ENCODE measurements at places on chromosomes 3 and 15.

DNA sequence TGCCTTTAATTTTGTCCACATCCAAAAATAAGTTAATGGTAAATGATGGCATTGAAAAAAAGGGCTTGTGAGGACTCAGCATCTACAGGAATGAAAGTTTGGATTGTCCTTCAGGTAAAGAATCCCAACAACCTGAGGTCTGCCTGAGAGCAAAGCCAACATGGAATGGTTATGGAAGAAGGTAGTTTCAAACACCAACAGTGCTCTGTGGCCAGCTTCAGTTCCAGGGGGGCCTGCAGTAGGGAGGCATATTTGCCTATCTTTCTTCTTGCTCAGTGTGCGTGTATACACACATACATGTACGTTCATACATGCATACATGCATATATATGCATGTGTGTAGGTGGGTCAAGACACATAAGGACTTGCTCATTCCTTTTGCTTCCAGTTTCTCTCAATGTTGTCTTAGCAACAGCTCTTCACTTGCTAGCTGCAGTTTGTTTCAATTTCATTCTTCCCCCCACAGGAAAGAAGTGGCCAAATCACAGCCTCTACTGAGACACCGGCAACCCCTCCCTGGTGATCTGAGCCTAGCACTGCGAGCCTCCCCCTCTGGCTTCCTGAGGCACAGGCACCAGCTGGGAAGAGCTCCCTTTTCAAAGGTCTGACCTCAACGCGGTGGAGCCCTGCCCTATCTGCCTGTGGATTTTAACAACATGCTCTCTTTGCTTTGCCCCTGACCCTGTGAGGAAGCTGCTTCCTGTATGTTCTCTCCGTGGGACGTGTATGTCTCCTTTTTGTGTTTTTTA lies 146.2 kb downstream of the KLF13 start:
- DNase-seq = no peak

DNA sequence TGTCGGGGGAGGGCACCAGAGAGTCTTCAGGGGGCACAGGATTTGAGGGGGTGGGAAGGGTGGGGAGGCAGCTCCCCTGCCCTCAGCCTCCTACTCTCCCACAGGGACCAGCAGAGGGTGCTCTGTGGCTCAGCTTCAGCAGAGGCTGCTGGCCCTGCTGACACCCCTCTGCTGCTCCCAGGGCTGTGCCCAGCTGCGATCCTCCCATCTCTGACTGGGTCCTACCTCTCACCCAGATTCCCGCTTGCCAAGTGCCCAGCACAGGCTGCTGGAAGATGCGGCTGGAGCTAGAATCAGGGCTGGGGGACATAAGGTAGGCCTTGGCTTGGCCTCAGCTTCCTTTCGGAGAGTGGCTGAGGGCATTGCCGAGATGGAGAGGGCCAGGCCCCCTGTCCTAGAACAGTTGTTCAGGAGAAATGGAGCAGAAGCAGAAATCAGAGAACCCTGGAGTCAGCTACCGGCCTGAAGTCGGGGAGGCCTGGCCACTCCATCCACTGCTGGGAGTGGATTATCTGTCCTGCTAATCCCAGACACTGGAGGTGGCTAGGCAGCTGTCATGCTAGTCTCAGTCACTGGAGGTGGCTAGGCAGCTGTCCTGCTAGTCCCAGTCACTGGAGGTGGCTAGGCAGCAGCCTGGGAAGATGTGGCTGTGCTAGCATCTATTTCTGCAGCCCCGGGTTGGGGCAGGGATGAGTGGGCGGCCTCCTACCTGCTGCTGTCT lies 3.9 kb downstream of the GRM2 start:
- peak; percentile 33 for DNase-seq

GRCh38 chr3:12392101-12392878 lies 92.0 kb upstream of the TSEN2 start:
- DNase-seq = no peak

DNA sequence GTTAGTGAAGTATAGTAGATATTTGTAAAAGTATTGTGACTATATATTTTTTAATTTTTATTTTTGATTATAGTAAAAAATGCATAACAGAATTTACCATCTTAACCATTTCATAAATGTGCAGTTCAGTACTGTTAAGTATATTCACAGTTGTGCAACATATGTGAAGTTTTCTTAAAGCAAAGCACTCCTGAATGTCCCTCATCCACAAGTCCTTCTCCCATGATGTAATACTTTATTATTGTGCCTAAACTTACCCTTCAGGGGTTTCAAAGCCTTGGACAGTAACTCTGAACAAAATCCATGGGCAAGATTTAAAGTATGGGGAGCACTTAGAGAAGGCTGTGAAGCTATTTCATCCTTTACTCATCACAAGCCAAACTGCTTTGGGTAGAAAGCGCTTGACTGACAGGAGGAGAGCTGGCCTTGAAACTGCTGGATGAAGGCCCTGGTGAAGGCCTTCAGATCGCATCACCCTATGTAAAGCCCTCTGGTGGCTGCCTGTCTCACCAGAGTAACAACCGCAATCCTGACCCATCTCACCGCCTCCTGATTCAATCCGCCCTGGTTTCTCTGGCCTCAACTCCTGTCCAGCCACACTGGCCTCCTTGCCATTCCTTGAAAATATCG lies 28.0 kb downstream of the LSM3 start:
- DNase-seq = no peak

GRCh38 chr3:41819236-41819635 lies 142.7 kb downstream of the ULK4 start:
- no peak for DNase-seq

- peak; percentile 37 for DNase-seq
Observed at GRCh38 chr3:72155391-72156064, 370.6 kb upstream of the PROK2 start.

- no peak for DNase-seq
Observed at GRCh38 chr3:180973543-180973942, 16.0 kb downstream of the DNAJC19 start.

DNA sequence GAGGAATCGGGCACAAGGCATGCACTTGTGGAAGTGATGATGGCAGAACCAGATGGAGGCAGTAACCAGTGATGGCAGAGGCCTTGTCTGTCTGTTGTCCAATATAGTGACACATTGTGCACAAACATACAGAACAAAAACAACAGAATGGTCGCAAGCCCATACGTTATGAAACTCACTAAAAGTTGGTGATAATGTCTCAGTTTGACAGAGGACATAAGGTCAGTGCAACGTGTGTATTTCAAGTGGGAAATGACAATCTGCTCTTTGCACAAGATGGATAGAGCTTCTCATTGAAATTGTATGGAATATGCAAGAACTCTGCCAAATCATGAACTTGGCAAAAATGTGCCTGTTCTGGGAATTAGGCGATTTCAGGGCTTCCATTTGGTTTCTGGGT lies 169.2 kb downstream of the EPHB1 start:
- no peak for DNase-seq

- no peak for DNase-seq
Observed at GRCh38 chr3:194482196-194482593, 4.6 kb downstream of the ATP13A3 start.

DNA sequence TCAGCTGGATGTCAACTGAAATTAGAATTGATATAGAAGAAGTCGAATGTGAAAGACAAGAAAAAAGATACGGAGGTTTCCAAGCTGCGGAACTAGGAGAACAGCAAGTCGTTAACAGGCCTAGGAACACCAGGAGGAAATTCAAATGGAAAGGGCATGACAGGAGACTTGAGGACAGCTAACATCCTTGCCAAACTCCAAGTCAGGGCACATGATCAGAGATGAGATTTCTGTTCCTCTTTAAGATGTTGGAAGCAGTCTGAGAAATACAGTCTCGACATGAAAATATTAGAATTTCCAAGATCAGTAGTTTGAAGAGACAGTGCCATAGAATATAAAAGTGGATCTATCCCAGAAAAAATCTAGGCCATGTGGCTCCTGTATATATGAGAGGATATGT lies 5.0 kb downstream of the MYO5A start:
- DNase-seq = no peak

- DNase-seq = no peak
Observed at GRCh38 chr15:64343222-64343621, 12.8 kb downstream of the CSNK1G1 start.

DNA sequence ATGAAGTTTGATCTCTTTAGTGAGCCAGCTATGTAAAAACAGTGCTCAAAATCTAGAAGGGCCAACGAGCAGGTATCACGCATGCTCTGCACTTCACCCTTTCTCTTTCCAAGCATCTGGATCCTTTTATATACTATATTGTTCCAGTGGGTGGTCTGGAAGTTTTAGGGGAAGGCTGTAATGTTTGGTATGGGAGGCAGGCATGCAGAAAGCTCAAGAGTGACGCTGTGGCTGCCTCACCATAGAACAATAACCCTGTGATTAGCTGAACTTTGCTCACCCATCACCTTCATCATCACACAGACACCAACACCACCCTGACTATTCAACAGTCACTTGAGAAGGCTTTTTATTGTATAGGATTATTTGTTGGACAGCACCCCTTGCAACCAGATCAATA lies 81.6 kb downstream of the FBN1 start:
- no peak for DNase-seq

- DNase-seq = no peak
Observed at GRCh38 chr15:85534031-85534430, 153.6 kb downstream of the AKAP13 start.

DNA sequence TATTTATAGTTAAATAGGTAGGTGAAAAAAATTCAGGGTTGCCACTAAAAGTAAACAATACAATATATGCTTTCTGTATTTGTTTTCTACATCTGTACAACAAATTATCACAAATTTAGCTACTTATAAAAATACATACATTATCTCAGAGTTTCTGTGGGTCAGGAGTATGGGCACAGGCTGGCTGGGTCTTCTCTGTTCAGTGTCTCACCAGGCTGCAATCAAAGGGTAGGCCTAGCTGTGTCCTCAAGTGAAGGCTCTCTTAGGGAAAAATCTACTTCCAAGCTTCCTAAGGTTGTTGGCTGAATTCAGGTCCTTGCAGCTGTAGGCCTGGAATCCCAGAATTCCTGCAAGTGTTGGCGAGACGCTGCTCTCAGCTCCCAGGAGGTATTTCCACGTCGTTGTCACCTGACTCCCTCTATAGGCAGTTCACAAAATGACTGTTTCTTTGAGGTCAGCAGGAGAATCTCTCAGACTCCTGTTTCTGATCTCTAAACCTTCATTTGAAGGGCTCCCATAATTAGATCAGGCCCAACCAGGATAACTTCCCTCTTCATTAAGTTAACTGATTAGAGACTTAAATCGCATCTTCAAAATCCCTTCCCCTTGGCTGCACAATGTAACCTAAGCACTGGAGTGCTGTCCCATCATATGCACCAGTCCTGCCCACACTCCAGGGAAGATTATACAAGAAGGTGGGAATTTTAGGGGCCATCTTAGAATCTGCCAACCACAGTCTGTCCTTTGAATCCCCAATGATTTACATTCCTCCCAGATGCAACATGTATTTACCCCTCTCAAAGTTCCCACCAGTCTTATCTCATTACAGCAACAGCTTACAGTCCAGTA lies 296.6 kb downstream of the SUCLG2 start:
- no peak for DNase-seq

DNA sequence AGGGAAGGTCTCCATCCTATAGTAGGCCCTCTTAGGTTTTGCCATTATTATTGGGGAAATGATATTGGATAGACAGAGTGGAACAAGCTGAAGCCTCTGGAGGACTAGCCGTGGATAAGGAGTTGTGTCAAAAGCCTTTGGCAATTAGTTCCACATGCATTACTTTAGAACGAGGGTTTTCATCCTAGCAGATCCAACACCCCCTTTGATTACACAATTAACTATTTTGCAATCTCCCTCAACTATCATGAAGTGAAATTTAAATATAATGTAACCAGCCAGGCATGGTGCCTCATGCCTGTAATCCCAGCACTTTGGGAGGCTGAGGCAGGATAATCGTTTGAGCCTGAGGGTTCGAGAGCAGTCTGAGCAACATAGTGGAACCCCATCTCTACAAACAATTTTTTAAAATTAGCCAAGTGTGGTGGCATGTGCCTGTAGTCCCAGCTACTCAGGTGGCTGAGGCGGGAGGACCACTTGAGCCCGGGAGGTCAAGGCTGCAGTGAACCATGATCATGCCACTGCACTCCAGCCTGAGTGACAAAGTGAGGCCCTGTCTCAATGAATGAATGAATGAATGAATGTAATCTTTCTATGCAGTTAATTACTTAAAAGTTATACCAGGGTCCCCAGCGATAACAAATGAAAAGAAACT lies 56.8 kb downstream of the PXYLP1 start:
- DNase-seq = no peak

- DNase-seq = no peak
Observed at GRCh38 chr15:63722204-63722808, 111.4 kb downstream of the HERC1 start.

- DNase-seq = no peak
Observed at GRCh38 chr3:87175732-87176131, 51.4 kb upstream of the CHMP2B start.

DNA sequence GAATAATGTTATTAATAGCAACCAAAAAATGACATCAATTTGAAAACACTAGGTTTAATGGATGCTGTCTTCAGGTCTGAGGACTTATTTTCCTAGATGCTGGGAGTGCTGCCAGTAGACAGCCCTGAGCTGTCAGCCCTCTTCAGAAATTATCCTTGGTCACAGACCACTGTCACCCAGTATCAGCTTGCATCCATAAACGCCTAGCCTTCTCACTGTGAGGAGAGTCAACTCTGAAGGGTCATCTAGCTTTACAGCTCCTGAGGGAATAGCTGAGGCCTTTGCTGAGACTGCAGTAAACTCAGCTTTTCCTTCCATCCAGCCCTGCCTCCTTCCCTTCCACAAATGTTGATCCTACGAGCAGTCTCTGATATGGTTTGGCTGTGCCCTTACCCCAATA lies 19.4 kb upstream of the MNS1 start:
- DNase-seq = no peak

GRCh38 chr15:50881121-50882048 lies 27.1 kb upstream of the AP4E1 start:
- no peak for DNase-seq

DNA sequence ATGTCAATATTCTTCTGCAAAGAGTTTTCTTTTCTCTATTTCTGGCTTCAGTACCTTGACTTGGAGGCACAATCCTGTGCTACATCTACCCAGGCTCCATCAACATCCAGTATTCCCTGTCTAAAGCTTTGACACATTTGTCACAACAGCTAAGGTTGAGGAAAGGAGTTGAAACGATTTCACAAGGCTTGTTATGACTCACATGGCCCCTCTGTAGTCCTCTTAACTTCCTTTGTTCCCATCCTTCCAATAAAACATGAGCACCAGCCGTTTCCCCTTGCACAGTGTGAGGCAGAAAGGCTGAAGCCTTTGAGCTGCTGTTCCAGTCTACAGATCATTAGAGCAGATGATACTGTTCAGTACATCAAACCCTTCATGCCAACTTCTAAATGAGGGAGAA lies 163.0 kb upstream of the TMCO5A start:
- DNase-seq = no peak

- DNase-seq = no peak
Observed at GRCh38 chr3:124345845-124346244, 353.9 kb upstream of the ROPN1 start.

DNA sequence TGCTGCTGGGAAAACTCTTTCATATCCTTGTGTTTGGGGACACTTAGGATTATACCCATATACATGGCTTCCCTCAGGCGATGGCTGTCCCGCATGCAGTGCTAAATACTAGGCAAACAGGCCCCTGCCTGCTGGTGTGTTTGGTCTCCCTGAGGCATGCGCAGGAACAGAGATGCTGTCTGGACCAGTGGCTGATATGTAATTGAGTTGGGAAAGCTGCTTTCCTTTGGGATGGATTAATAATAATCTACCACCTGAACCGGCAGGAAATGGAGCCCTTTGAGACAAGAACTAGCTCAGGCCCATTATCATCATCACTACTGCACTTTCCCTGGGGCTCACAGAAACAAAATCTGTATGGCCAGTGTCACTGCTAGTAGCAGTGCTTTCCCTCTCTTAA lies 18.0 kb downstream of the ZDHHC3 start:
- DNase-seq = no peak
